ENCODE measurements at places on chromosomes 2 and 18.

GRCh38 chr2:57776916-57777315 is 269.7 kb upstream of the VRK2 start:
- DNase-seq: no peak

DNA sequence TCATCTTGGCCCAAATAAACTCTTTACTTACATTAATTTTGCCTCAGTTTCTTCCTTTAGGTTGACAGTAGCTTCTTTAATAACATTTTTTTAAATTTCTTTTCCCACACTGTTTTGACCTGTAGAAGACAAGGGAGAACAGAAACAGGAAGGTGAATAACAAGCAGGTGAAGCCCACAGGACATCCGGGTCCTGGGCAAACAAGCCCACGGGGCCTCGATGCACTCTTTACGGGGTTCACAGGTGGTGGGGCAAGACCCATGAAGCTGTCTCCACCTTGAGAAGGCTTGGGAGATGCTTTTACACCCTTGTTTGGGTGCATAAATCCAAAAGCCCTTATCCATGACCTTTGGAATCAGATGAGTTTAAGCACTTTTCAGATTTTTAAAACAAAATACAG is 301.0 kb upstream of the MGAT5 start:
- DNase-seq: no peak

DNA sequence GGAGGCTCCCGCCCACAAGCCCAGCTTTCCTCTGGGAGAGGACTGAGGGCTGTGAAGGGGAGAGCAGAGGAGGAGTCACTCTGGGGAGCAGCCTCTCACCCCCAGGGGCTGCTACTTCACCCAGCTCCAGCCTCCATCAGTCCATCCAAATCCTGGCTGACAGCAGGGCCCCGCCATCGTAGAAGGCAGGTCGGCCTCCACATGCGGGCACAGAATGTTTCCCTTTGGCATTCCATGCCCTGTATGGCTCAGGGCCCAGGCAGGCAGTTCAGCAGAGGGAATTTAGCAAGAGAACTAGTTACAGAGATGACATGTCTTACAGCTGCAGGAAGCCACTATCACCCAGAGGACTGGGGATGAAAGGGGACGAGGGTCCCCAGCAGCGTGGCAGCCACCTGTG is 6.4 kb upstream of the ODC1 start:
- no peak for DNase-seq

DNA sequence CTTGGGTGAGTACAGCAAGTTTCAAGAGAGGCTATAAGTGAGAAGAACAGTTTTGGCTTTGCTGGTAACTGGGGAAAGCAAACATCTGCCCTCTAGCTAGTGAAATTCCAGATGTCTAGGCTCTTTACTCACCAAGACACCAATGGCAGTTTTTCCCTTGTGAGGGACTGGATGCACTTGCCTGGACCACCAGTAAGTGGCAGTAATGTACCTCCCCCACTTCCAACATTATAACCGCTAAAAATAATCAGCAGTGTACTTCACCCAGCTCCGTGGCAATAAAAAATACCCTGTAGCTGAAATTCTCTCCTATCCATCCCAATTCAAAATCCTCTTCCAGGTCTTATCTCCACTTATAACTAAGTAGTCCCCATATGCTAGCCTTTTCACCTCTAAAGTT is 383.9 kb downstream of the ARHGAP15 start:
- peak; percentile 56 for DNase-seq

GRCh38 chr18:8339210-8339609 is 270.0 kb upstream of the RAB12 start:
- DNase-seq: no peak

DNA sequence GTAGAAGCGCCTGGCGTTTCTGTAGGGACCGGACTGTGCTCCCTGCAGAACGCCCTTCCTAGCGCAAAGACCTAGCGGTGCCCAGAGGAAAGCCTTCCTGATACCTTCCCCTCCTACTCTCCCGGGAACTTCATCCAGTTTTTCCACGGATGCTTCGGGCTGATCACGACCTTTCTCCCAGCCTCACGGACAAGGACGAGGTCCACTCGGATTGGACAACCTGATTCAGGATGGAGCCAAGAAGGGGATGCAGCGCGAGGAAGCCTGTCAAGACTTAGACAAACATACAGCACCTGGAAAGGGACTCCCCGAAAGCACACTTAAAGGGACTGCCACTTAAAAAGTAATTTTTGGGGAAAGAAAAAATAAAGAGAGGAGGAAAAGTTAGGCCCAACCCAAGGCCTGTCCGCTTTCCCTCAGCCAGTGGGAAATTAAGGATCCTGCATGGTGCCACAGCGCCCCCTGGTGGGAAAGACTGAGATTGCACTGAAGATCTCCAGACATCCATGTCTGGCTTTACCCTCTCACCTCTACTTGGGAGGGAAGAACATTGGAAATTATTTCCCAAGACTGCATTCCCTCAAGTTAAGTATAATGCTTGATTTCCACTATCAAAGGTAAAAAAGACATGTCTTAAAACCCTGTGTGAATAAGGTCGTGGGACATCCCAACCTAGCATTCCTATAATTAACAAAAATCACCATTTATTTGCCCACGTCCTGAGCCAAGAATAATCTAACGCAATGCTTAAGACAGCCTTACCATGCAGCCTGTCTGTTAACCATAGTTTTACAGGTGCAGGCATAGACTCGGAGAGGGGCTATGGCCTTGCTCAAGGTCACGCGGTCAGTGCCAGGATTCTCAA is 13.4 kb upstream of the COPS8 start:
- peak; percentile 67 for DNase-seq

DNA sequence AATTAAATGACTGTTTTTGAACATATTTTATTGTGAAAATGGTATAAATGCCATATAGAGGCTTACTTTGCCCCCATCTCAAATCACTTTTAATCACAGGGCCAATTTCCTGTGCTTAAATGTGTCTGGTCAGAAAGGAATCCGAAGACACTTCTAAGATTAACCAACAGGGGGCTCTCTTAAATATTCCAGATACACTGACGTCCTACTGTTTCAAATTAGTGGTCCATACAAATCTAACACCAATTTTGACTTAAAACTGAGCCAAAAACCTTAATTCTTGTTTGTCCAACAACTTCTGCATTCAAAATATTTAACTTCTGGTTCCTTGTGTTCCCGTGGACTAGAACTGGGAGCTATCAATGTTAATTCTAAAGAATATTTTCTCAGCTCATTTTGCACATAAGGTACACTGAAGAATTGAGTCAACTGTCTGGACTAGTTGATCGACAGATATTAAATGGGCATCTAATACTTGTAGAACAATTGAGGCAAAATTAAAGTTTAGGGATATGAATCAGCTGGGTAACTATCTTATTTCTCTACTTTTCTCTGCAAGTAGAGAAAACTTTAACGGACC is 557.5 kb downstream of the ARHGAP15 start:
- peak; percentile 59 for DNase-seq

DNA sequence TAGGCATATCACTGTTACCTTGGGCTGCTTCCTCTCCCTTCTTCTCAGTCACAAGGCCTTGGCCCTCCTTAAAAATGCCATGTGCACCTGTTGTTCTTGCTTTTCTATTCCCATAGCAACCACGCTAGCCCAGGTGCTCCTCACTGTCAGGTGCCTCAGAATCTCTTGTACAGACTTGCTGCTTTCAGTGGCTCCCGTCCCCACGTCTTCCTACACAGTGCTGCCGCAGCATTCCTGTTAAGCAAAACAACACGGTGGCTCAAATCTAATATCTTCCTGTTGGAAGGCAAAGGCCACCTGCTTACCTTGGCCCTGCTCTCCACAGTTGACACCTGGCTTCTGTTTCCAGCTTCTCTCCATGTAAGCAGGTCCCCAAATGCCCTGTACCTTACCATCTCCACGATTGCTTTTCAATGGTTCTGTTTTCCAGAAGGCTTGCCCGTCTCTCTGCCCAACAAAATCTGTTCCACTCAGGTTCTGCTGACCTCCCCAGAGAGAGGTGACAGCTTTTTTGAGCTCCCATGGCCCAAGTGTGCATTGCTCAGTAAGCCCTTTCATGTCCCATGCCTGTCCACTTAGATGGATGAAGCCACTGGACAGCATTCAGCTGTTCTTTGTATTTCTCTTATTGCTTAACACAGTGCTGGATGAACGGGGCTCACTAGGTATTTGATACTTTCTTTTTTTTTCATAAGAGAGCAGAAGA is 240.4 kb downstream of the PRKCE start:
- no peak for DNase-seq

- no peak for DNase-seq
Measured at GRCh38 chr2:223815186-223815883, 22.0 kb downstream of the AP1S3 start.

- DNase-seq: no peak
Measured at GRCh38 chr18:3219631-3220335, at the start of gene MYOM1. Gene MYOM1 (minus strand): TSS chr18:3219968. CDS start chr18:3215223, 4,745 bp downstream.

DNA sequence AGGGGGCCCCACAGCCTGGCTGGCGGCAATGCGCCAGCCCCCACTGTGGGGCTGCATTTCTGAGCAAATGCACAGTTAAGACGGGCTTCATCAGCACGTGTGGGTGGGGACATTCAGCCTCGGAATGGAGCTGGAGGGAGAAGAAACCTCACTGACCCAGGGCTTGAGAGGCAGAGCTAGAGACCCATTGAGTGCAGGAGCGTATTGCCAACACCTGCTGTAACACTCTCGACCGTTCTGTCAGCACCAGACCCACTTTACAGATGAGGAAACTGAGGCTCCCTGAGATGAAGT is 200.9 kb upstream of the RAB6C start:
- DNase-seq: no peak

DNA sequence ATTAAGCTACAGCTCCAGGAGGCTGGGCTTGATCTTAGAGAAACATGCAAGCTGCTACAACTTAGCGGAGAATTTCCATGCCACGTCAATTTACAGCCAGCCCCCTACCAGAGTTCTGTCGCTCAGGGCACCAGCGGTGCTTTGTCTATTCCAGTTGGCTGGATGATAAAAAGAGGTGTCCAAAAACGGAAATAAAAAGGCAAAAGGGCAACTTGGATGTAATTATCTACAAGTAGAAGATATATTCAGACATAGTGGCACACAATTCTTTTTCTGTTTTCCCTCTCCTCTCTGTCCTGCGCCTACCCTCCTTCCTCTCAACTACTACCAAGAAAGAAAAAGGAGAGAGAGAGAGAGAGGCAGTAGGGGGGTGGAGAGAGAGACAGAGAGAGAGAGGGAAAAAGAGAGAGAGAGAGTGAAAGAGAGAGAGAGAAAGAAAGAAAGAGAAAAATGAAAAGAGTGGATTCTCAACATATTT is 363 bp upstream of the RFTN2 start:
- no peak for DNase-seq

DNA sequence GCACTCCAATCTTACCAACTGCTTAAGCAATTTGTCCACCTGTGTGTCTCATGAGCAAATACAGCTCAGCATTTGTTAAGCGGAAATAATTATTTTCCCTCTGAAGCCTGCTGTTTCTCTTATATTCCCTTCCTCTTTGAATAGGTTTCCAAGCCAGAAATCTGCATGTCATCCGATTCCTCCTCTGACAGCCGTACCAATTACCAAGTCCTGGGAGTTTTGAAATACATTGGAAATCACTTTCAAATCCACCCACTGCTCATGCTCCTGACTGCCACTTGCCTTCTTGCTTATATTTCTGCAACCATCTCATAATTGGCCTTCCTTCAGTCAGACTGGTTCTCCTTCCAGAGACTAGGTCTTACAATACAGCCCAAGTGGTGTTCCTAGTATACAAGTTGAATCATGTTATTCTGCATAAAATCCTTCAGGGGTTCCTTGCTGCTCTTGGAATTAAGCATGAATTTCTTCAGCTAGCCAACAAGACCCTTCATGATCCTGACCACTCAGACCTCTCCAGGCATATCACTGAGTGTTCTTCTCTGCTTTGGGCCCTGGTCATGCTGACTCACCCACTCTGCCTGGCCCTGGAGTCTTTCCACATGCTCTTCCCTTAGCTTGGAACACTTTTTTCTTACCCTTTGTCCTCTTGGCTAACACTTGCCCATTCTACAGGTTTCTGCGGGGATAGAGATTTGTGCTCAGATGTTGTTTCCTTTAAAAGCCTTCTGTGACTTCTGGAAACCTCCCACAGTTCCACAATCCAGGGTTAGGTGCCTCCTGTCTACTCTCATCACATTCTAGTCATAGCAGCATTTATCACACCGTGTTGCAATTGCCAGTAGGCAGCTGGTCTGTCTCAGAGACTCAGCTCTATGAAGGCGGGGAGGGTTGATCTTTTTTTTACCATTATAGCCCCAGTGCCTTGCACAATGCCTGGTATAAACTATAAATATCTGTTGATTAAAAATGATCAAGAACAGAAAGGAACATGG is 157.6 kb downstream of the ARL6IP6 start:
- no peak for DNase-seq

DNA sequence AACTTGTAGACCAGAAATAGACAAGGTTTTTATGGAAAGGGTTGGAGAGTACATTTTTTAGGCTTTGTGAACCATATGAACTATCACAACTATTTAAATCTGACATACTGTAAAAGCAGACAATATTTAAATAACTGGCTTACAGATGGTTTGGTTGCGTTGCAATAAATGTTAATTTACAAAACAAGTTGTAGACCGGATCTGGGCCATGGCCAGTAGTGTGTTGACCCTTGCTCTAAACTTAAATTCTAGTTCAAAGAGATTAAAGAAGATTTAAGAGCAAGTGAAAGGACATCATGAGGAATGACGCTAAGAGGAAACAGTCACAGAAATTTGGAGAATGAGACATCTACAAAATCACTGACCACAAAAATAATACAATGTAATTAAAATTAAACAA is 652.7 kb downstream of the DCDC2C start:
- no peak for DNase-seq

GRCh38 chr2:229098801-229099200 is 172.3 kb downstream of the PID1 start:
- no peak for DNase-seq

GRCh38 chr2:202317080-202317857 is 51.7 kb downstream of the NOP58 start:
- no peak for DNase-seq

DNA sequence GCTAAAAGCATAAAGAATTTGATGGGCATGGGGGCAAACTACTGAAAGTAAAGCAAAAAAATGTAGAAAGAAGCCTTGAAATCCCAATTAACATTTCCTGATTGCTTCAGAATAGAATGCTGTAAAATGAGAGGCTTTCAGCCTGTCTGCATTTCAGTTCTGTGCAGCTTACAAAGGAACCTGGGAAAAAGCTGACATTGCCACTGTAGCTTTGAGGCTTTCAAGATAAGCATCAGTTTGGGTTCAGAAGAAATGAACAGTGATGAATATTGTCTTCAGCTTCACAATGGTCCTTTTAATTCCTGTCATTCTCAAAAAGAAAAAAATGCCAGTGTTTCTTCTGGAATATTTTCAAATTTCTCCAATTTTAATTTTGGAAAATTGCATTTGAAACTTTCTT is 242.7 kb downstream of the LRRTM1 start:
- DNase-seq: no peak

DNA sequence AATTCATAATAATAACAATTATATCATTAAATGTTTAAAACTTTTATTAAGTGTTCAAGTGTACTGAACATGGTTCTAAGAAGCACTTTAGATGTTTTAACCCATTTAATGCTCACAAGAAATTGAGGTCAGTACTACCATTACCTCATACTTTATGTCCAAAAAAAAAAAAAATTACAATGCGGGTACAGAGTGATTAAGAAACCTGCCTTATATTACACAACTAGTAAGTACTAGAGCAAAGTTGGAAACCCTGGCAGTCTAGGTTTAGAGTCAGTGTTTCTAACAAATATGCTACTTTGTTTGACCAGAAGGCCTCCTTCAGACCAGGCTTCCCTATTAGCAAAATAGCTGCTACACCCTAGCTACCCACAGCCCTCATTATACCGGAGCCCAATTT is 28.5 kb downstream of the PLEKHM3 start:
- DNase-seq: no peak
